ENCODE measurements at places on chromosomes 2 and 18.

DNA sequence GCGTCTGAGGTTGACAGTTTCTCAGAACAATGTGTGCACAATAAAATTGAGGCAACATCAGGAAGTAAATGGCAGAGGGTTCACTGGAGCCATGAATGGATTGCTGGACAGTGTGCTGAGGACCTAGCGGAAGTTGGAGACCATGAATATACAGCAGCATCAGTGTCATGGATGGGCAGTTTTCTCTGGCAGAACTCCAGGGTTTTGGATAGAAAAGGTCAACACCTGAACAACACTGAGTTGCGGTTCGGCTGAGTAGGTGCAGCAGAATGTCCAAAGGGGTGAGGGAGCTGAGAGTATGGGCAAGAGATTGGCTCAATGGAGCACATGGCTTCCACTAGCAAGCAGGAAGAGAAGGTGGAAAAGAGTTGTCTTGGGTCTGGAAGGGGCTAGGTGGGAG lies 73.7 kb downstream of the DNER start:
- no peak for DNase-seq

- no peak for DNase-seq
Observed at GRCh38 chr2:162343492-162343823, 474 bp upstream of the GCA start.

- no peak for DNase-seq
Observed at GRCh38 chr2:218002845-218003180, at the start of gene TNS1. TSS of gene TNS1 (minus strand) at chr2:218002995. CDS start at chr2:218002872, 123 bp downstream.

DNA sequence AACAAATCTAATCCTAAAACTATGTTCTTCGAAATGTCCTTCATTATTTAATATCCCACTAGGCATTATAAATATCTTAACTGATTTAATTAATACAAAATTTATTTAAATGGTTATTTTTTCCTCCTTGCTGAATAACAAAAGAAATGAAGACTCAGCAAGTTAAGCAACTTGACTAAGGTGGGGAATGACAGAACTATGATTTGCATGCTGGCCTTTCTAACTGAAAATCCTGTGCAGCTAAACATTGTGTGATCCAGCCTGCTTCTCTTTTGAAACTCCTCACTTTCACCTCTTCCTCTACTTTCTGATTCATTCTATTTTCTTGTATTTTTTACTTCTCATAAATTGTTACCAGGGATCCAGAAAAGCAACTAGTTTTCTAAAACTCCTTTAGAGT lies 132.0 kb downstream of the CALCRL start:
- DNase-seq = no peak

DNA sequence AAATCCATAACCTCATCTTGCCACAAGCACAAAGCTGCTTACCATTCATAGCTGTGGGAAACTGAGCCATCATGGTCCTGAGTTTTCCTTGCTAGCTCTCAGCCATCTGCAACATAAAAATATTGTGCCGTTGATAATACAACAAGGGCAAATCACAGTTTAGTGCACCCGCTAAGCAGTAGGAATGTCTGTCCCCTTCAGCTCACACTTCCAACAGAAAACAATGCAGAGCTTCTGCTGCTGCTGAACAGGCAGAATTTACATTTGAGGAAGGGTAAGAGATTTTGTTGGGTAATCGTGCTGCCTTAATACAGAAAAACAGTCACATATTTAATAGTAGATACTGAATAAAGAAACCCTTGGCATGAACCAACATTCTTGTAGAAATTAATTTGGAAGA lies 32.3 kb downstream of the ITSN2 start:
- DNase-seq = no peak

GRCh38 chr2:23505984-23506380 lies 121.0 kb downstream of the KLHL29 start:
- no peak for DNase-seq

DNA sequence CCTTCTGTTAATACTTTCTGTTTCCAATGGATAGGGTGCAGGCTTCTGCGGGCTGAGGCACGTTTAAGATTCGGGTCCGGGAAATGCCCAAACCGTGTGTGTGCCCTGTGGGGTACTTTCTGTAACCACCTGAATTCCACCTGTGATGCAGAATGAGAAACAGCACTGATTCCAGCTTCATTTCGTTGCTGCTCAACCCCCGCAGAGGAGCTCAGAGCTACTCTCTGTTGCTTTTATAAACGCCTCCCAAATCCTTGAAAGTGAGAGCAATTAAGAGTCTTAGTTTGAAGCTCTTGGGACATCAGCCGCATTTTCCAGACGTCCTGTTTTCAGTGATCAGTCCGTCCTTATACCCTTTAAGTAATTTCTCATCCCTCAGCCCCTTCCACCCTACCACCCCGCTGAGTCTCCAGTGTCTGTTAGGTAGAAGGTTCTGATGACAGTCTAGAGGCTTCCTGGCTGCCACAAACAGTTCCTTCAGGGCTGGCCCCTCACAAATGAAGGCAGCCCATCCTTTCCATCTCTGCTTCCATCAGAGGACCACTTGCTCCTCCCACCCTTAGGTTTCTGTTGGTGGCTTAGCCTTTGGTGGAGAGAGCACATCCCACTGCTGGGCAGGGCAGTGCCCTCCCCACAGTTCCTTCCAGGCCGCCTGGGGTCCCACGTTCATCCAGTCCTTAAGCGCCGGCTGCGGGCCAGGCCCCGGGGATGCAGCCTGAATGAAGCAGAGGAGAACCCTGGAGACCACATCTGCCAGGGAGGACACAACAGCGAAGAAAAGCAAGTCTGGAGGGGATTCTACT lies 230.1 kb downstream of the SEPTIN10 start:
- DNase-seq = no peak

DNA sequence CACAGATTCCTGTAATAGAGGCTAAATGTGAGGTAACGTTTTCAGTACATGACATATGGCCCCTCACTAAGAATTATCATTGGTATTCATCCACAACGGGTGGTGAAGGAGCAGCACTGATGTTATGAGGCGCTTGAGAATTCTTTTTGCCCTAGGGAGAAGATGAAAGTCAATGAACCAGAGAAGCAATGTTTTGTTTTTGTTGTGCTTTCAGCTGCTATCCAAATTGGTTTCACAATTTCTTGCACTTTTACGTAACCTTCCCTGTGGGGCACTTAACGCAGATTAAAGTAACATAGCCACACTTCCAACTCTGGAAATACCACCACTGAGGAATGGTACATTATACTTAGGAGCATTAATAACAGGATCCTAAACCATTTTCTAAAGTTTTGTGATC lies 13.3 kb upstream of the CCDC85A start:
- no peak for DNase-seq

DNA sequence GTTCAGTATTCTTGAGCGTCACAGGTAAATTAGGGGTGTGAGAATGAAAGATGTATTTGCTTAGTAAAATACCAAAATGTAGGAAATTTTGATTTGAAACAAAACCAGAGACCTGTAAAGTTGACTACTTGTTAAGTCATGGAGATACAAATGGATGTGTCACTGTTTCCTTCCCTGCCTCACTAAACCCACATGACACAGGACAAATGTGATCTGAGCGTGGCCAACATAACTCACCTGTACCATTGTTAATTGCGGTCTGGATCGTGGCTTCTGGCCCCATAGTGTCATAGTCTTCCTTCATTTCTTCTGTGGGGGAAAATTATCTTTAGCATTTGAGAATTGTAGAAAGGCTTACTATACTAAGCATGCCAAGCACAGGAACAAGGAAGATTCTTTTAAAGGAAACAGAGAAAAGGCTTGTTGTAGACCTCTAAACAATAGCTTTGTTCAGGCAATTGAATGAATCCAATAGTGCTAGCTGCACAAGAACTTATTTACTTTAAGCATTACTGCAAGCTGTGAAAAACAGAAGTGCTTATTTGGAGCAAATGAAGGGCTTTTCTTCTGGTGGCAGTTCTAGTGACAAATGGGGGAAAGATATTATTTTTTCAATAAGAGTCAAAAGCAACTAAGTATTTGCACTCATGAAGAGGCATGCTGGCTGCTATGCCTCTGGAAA lies 95.2 kb downstream of the ZEB2 start:
- DNase-seq = no peak

GRCh38 chr2:224039080-224039769 lies at the start of gene SERPINE2:
TSS of gene SERPINE2 (minus strand) at chr2:224039286. CDS start at chr2:224001900, 37,386 bp downstream.
- DNase-seq = no peak

- no peak for DNase-seq
Observed at GRCh38 chr18:44423814-44424644, 256.7 kb upstream of the SETBP1 start.

- no peak for DNase-seq
Observed at GRCh38 chr2:215377283-215377682, 58.6 kb downstream of the FN1 start.

DNA sequence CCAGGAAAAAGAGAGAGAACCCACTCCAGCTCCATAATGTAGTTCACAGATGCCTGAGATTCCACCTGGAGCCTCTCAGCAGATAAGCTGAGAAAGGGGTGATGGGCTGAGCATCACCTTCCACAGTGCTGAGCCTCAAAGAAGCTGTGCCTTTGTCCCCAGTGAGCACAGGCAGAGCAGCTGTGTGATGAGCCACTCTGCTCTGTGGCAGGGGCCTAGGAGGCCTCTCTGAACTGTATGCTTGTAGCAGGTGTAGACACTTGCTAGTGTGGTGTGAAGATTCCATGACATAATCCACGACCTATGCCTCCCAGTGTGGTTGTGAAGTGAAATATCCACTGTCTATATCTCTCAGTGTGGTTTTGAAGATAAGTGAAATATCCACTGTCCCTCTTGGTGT lies 70.4 kb upstream of the MGAT4A start:
- no peak for DNase-seq

DNA sequence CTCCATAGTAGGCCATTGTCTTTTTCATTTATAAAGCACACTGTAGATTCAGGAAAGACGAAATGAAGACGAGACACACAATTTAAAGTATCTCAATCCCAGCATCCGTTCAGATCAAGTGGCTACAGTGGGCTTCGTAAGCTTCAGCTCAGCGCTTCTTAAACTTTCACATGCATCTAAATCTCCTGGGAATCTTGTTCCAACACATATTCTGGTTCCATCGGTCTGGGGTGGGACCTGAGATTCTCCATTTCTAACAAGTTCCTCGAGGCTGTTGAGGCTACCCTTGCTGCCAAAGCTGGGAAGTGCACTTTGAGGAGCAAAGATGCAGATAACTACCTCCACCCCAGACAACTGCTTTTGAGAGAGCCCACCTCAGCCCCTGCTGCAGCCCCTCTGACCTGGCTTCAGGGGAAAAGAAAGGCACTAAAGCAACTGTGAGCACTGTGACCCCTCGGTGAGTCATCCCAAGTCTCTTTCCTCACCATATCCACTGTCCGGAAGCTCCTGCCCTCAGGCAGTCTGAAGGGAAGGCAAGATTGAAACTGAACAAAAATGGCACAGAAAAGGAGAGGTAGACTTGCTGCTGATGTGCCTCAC lies 201.1 kb upstream of the FBXO11 start:
- DNase-seq = no peak

- DNase-seq = no peak
Observed at GRCh38 chr2:64260817-64261216, 116.6 kb upstream of the PELI1 start.

- DNase-seq = no peak
Observed at GRCh38 chr2:100747551-100747950, 72.4 kb upstream of the NPAS2 start.

GRCh38 chr2:172484706-172485105 lies 57.3 kb downstream of the ITGA6 start:
- DNase-seq = no peak

GRCh38 chr2:215946586-215946985 lies 66.8 kb downstream of the MREG start:
- DNase-seq = no peak

- DNase-seq = no peak
Observed at GRCh38 chr18:22728016-22728415, 205.1 kb upstream of the RBBP8 start.

DNA sequence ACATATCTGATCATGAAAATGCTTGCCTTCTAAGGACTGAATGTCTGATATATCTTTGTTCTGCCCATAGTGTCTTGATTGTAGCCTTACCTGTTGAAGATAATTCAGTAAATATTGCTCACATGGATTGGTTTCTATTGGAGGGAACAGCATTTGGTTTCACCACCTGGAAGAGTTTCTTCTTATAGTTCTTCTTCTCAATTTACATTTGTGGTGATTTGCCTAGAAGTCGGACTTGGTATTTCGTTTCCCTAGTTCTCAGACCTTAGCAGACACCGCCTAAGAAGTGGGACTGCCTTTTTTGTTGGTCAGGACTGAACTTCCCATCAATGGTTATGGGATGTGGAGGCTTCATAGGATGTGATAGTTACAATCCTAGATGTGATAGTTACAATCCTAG lies 20.2 kb downstream of the MGAT5 start:
- DNase-seq = no peak

GRCh38 chr2:10405448-10405847 lies 42.7 kb downstream of the ODC1 start:
- no peak for DNase-seq

- no peak for DNase-seq
Observed at GRCh38 chr2:69667805-69668382, 24.4 kb upstream of the AAK1 start.

DNA sequence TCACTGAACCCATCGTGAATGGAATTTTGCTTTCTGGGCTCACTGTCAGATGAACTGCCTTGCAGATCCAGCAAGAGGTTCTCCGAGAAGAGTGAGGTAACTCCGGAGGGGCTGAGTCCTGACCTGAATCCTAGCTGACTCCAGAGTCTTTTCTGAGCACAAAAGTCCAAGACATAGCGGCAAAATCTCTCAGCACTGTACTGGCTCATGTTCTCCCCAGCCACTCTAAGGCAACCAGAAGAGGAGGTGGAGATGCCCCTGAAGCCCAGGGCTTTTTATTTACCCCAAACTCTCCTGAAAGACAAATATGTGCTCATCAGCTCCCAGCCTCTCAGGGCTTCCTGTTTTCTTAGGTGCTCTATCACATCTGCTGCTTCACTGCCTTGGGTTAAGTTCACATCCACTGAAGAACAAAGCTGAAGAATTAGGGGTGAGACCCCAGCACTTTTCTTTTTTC lies 221.8 kb downstream of the MREG start:
- no peak for DNase-seq

- no peak for DNase-seq
Observed at GRCh38 chr2:238306672-238306998, 13.7 kb upstream of the TRAF3IP1 start.

GRCh38 chr2:86072271-86072858 lies 33.3 kb downstream of the POLR1A start:
- no peak for DNase-seq

- no peak for DNase-seq
Observed at GRCh38 chr18:36322734-36323133, 25.2 kb downstream of the FHOD3 start.

- no peak for DNase-seq
Observed at GRCh38 chr2:16408331-16409005, 257.2 kb downstream of the CYRIA start.

DNA sequence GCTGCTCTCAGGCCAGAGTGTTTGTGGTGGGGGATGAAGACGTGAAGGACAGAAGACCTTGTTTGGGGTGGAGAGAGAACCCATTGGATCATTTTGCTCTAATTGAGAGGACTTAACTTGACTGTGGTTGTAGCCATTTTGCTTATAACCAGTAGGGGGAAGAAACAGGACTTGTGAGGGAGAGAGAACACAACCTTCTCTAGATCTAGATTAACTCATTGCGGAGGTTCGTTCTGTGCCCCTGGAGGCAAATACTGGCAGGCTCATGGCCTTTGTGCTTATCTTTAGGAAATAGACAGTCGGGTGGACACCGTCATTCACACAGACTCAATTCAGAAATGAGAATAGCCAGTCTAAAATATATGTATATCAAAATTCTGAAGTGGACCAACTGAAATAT lies 147.0 kb upstream of the LHCGR start:
- no peak for DNase-seq
